NCI-H82 (cell line): ENCODE measurements at places on chromosomes 7 and 10.
A peak's percentile ranks its signal among the peaks of the same experiment; 100 is the strongest.

GRCh38 chr10:48550071-48550691 lies 54.7 kb downstream of the ARHGAP22 start:
- no peak for DNase-seq

GRCh38 chr7:115410434-115410820 lies 488.5 kb downstream of the MDFIC start:
- DNase-seq: no peak

GRCh38 chr10:116385311-116385710 lies 42.3 kb upstream of the PNLIPRP3 start:
- no peak for DNase-seq

- no peak for DNase-seq
These were observed 300.9 kb upstream of the C7orf33 start for GRCh38 chr7:148289630-148290029.

GRCh38 chr10:122492006-122492405 lies 30.7 kb downstream of the HTRA1 start:
- no peak for DNase-seq

DNA sequence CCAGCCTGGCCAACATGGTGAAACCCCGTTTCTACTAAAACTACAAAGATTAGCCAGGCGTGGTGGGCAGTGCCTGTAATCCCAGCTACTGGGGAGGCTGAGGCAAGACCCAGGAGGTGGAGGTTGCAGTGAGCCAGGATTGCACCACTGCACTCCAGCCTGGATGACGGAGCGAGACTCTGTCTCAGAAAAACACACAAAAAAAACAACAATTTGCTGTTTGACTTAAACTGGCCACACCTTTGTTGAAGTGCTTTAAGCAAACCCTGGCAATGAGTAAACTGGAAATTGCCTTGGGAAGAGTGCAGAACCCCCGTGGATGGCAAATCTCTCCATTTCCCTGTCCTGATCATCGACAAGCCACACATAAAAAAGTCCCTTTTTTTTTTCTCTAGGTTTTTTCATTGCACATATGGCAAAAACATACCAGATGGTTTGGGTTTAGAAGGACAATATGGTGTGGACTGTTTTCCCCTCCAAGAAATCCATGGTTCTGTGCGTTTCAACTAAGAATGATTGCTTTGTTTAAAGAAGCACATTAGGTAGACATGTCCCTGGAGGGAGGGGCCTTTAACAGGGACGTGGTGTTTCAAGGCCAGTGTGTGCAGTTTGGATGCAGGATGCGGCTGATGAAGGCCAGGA lies 76.9 kb downstream of the NRP1 start:
- DNase-seq: no peak

DNA sequence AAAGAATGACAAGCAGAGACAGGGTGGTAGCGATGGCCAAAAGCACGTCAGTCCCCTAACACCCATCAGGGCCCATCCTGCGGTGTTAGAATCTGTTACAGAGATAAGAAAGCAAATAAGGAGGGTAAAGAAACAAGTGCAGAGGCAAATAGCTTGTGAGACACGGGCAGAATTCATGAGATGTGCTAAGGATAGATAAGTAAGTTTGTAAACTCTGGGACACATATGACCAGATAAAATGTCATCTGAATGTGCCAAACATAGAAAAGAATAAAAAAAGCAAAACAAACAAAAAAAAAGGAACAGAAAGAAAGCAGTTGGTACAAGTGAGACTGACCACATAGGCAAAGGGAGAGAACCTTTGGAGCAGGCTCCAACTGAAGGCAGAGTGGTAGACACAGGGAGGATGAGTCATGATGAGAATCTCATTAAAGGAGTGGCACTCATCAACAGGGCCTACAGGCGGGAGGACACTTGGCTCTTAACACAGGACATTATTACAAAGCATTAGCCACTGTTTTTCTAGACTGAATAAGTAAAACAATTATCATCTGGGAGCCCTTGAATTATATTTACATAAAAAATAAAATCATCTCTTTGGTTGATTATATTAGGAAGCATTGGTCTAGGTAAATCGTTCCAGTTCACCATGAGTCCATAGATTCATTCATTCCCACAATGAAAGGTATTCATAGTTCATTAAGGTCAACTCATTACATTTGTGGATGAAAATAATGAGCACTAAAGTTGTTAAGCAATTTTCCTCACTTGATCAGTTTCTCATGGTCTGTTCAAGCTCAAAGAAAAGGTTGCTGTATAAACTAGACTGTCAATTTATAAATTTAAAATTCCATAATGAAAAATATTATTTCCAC lies 21.5 kb upstream of the EPHB6 start:
- DNase-seq: peak; percentile 8

DNA sequence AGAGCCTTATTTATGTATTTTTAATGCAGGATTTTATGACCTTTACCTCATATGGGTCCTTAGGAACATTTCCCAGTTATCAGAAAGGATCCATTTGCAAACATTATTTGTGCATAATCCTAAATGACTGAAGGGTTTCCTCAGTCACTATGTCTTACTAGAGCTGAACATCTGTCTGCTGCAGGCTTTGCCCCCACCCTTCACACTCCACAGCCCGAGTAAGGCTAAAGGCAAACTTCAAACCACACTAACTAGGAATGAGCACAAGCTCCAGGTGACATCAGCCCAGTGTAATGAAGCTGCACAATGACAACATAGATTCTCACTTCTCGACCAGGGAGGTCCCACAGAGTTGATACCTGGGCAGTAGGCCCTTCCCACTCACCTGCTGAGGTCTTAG lies 491.3 kb upstream of the MKI67 start:
- no peak for DNase-seq

DNA sequence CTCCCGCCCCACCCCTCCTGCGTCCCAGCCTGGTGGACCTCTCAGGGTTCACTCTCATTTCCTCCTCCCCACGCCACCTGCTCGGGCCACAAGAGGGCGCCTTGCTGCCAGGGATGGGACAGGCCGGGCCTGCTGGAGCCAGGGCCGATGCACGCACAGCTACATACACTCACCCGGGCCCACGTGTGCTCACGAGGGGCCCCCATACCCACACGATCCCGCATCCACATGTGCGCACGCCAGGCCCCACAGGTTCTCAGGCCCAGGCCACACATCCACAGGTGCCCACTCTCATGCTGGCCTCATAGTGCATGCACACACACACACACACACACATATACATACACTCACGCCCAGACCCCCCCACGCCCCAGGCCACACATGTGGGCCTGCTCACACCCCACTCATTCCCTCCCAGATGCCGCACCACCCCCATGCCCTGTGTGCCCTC lies 68.6 kb downstream of the LHPP start:
- peak; percentile 81 for DNase-seq

DNA sequence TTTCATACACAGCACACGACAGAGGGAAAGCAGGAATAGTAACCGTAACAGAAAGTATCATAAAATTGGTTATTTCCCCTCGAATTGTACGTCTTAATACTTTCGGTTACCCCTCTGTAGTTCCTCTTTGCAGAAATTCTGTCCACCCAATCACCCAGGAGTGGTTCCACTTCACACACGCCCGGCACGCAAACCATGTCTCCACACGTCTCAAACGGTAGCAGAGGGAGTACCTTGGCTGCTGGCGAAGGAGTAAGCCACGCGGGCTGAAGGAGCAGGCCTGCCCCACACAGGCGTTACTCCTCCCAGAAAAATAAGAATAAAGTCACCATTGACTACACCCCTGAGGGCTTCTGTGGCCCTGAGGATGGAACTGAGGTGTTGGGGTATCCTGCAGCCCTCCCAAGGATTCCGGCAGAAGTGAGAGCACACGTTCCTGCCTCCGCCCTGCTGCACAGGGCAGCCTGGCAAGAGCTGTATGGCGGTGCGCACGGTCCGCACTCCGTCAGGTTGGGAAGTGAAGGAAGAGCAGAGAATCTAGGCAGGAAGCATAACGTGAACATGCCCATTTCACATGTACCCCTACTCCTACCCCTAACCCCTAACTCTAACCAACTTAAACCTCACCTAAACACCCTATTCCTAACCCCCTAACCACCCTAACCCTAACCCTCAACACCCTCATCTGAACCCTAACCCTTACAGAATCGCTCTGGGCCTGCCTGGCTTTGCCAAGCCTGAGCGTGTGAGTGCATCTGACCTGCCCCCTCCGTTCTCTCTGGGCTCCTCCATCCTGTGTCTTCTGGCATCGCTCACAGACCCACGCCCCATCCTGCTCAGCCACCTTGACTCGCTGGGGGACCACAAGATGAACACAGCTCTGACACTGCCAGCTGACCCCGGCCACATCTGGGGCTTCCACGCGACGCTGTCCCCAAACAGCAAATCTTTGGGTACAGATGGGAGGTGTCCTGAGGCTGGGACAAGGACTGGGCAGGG lies 18.2 kb downstream of the GPR146 start:
- no peak for DNase-seq

DNA sequence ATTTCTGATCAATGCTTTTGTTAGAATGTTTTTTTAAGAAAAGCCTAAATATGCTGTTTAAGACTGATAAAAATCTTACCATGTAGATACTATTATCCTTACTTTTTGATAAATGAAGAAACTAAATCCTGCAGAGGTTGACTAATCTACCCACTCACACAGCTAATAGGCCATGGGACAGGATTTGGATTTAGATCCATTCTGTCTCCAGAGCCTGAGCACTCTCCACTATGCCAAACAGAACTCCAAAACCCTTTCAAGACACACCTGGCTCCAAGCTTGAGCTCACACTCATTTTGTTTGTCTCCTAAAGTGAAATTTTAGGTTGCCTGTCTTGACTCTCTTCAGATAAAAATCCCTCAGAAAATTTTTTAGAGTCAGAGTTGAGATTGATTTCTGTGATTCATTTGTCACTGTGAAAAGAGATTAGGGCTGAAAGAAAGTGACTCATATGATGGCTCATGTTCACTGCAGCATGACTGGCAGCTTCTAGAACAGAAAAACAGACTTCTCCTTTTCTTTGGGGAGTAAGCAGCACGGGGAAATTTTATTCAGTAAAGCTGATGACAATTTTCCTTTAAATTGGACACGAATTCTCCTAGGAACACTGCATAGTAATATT lies 132.3 kb upstream of the POT1 start:
- DNase-seq: peak; percentile 79

- DNase-seq: no peak
These were observed 39.5 kb downstream of the TSPAN14 start for GRCh38 chr10:80493522-80494051.
